ENCODE measurements at places on chromosomes 12 and 14.

DNA sequence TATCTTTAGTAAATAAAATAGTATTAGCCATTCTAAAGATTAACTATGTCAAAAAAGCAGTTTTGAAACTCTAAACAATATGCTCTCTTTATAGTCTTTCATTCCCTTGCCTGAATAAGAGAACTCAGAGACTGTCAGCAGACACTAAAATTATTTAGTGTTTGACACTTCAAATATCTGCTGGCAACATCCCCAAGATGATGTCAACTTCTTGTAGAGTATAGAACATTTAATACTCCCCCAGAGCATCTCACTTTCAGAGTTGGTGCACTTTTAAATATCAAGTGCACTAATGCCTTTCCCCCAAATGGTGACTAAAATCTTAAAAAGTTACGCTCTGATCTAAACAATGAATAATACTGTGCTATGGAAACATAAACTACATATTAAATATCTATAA, 374.9 kb downstream of the SLC6A15 start:
- DNase-seq = no peak

DNA sequence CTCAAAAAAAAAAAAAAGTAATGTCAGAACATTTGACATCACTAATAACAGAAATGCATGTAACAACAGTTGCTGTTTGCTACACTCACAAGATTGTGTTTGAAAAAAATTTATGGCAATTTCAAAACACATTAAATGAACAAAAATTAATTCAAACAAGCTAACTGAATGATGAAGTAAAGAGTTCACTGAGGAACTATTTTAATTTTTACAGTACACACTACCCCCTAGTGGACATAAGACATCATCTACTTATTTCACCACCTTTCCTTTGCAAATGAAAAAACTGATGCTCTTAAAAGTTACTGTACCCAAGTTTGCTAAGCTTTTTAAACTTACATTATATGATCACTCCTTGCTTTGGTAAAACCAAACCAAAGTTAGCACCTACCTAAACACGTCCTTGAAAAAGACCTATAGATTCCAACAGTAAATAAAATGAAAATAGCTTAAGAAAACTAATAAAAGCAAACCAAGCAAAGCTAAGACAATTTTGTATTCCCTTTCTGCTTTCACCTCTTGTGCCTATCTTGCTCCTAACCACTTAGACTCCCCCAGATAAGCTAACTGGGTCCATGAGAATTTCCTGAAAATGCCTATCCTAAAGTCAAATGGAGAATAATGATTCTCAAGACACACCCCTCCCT, 22.2 kb downstream of the UBE2N start:
- peak; percentile 65 for DNase-seq

GRCh38 chr12:97313471-97314190, 149.0 kb upstream of the RMST start:
- DNase-seq = peak; percentile 8

DNA sequence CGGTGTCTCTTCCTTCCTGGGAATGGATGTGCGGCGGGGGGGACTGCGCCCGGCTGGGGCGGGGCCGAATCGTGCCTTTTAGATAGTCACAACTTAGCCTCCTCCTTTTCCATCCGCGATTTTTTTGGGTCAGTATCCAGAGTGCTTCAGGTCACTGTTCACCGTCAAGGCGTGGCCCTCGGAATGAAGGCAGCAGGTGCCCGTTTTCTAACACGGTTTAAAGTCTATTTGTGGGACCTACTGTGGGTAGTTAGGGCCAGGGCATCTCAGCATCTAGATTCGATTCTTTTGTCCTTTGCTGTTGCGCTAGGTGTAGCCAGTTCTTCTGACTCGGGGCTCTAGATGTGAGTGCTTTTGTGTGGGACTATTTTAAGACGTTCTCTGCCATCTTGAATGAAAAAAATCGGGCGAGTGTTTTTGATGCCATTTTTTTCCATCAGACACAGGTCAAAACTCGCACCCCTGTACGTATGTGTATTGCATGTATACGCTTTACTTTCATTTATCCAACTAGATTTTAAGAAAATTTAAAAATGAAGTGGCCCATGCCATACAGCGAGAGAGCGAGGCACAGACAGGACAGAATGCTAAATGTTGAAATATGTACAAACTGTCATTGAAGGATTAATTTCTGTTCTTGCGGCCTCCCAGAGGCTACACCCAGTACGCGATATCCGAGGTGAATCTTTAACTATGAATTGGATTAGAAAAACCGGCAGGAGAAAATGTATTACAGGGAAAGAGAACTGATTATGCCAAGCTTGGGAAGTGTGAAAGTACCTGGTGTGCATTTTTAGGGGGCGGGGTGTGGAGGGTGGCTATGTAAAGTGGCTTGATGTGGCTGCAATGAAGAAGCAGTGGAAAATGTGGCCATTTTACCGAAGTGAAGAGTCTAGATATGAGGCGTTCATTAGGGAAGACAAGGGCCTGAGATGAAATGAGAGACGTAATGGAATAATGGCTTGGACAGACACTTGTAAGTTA, 835 bp downstream of the VEZT start:
- peak; percentile 65 for DNase-seq

- no peak for DNase-seq
These were observed 45.7 kb downstream of the NPAS3 start for GRCh38 chr14:32984241-32984930.

GRCh38 chr14:99136047-99136400, 136.0 kb downstream of the BCL11B start:
- no peak for DNase-seq

GRCh38 chr12:113368331-113368730, 9.9 kb downstream of the PLBD2 start:
- DNase-seq = no peak
